Suppressor macrophage treated with lipopolysaccharide for 4 hours (primary cell): ENCODE measurements at places on chromosomes 7 and 10.

DNA sequence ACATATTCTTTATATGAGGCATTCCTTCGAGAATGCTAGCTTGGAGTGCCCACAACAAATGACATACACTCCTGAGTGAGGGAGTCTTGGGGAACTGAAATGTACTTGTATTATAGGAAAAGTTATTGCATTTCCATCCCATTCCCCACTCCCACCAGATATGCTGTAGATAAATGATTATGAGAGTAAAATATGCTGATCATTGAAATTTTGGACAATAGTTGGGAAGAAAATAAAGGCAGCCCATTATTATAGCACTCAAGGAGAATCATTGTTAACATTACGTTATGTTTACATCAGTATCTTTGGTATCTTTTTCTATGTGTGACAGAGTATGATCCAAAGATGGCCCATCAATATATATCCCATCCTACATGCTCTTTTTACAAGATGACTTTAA lies 194.4 kb downstream of the GATA3 start:
- DNase-seq = no peak

GRCh38 chr7:21642422-21642821 lies 99.6 kb downstream of the DNAH11 start:
- no peak for DNase-seq

DNA sequence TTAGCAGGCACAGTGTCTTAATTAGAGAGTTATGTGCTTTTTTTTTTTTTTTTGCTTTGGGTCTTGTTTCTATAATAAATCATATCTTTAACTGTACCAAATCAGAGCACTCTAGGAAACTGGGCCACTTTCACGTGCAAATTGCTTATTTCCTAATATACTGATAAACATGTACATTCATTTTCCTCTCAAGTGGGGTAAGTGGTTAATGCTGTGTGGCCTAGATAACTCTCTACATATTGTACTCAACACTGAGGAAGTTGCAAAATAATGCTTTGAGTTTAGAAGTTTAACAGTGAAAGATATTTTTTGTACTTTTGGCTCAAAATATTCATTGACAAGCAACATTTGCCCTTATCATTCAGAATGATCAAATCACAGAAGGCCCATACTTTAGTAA lies 115.9 kb upstream of the IFRD1 start:
- no peak for DNase-seq

DNA sequence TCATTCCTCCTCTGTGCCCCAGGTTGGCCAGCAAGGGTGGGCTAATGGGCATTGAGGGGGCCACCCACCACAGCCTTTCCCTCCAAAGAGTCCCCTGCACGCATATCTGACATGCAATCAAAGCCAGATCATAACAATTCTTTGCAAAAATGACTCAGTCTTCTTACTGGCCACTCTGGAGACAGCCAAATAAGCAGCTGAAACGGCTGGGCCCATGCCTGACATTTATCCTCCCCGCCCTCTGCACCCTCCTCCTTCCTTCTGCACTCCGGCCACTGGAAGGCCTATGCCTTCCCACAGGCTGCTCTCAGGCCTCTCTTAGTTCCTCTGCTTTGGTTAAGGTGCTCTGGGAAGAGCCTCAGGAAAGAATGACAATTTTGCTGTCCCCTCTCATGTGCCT lies 29.2 kb upstream of the NPFFR1 start:
- DNase-seq = no peak

DNA sequence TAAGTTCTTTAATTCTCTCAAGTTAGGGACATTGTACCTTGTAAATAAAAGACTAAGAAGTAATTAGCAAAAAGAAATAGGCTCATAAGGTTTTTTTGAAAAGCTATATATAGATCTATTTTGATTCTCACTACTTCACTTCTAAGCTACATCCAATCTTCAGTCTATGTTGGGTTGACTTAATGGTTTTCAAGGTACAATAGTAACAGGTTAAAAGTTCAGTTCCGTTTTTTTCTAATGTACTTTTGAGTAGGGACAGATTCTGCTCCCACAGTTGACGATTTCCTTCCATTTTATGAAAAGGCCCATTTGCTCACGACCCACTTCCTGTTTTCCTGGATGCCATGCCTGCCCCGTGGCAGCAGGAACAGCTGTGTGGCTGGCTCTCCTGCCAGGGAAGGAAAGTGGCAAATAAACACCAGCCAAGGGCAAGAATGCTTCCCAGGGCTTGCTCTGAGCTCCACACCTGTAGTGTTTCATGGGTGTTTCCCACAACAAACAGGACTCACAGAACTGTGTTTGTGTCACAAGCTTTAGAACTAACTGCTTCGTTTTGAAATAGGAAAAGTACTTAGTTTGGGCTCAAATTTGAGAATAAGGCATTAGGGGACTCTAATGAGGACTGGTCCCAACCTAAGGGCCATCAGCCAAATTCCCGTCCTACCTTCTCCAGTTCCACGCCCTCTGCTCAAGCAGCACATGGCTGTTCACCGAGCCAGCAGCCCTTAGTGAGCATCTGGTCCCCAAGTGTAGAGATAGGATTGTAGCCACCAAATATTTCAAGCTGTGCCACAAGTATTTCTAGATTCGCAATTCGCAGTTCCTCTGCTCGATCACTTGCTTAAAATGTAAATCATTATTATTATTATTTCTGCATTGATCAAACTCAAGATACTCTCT lies 240.7 kb downstream of the COBL start:
- peak; percentile 12 for DNase-seq

DNA sequence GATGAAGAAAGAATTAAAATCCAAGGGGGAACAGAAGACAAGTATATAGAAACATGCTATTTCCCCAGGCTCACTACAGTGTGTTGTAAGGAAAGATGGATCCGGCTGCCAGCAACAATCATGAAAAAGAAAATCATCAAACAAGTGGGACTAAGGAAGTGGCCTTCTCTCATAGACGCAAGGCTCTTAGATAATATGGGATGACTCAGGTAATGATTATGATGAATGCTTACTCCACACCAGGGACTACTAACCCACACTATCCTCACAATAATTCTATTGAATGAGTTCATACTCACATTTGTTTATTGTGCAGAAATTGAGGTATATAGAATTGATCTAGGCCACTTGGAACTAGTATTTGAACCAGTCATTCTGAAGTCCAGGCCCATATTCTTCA lies 111.2 kb upstream of the BET1 start:
- DNase-seq = no peak

GRCh38 chr7:66050990-66051448 lies 24.6 kb upstream of the ASL start:
- DNase-seq = peak; percentile 23

GRCh38 chr7:17301471-17302456 lies 3.3 kb downstream of the AHR start:
- peak; percentile 71 for DNase-seq

- DNase-seq = peak; percentile 85
Measured at GRCh38 chr10:71727738-71728737, 8.5 kb upstream of the C10orf105 start.

DNA sequence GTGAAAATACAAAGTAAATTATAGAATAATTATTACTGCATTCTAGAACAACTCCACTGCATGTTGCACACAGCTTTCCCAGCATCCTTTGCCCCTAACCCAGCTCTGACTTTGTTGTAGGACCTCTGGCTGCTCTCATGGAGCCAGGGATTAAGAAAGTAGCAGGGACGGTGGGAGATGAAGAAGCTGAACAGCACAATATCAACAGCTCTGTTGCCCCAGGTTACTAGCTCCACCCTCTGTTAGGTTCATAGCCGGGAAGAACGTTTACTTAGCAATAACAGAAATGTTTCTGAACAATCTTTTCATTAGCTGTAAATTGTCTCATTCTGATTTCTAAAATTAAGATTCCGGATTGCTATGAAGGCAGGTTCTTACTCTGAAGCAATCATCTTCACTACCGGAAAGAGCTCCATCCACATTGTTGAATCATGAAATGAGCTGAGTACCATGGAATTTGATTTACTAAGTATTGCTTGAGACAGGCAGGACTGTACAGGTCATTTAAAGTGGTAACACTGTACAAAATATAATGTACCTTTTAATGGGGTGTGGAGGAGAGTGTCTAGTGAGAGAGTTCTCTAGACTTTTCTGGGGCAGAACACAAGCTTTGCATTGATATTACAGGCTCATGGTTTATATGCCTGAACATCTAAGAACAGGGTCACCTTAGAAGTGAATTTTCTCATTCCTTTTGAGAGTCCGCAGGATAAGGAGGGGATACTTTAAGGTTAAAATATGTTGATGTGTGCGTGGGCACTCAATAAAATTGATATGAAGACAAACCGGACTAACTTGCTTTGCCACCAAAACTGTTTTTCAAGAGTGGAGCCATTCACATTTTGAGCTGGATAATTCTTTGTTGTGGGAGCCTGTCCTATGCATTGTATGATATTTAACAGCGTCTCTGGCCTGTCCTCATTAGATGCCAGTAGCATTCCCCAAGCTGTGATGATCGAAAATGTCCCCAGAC lies 20.8 kb upstream of the RAB18 start:
- no peak for DNase-seq

DNA sequence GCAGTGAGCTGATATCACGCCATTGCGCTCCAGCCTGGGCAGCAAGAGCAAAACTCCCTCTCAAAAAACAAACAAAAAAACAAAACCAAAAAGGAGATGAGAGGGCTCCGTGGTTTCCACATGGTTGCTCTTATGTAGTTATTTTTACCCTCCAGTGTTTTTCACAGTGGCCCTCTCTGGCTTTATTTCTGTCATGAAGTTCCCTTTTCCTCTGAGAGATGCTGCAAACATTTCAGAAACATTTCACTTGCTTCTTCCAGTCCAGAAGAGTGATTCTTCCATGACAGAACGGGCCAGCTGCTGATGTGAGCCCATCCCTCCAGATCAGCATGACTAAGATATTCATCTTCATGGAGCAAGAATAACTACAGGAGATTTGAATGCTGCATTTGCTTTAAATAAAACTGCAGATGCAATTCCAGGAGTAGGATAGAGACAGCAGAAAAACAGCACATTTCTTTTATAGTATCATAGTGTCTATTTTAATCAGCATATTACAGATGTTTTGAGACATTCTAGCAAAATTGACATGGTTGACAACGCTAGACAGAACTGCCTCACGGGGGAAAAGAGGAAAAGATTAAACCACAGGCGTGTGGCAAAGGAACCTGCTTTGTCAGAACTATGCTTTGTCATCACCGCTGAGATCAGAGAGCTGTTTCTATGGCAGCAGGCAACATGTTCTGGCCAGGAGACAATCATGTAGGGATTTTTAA lies 40.3 kb downstream of the NRCAM start:
- peak; percentile 67 for DNase-seq

DNA sequence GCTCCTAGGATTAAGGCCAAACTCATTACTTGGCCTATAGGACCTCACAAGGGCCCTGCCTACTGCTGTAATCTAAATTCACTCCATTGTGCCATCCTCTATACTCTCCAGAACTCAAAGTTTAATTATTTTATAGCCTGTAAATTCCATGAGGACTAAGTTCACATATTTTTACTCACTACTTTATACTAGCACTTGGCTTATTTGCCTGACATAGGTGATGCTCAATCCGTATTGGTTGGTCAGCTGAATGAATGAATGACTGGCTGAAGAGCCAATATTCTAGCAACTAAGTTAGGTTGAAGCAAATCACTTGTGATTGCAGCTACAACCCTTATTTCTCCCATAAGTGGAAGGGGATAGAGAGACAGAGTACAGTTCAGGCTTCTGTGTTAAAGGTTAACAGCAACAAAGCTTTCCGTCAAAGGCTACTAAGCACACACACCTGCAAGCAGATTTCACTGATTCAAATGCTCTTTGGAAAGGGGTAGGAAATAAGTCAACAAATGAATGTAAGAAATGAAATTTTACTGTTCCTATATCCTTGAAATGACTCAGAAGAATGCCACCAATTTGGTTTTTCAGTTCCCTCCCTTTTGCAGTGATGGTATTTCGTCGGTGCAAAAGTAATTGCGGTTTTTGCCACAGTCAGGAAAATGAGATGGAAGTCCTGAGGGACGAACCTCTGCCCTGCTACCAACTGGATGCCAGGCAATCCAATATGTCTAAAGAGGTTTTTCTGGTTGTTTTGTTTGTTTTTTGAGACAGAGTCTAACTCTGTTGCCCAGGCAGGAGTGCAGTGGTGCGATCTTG lies 120.7 kb downstream of the COL28A1 start:
- DNase-seq = no peak

- DNase-seq = no peak
Measured at GRCh38 chr7:54615537-54615936, 73.4 kb downstream of the VSTM2A start.

DNA sequence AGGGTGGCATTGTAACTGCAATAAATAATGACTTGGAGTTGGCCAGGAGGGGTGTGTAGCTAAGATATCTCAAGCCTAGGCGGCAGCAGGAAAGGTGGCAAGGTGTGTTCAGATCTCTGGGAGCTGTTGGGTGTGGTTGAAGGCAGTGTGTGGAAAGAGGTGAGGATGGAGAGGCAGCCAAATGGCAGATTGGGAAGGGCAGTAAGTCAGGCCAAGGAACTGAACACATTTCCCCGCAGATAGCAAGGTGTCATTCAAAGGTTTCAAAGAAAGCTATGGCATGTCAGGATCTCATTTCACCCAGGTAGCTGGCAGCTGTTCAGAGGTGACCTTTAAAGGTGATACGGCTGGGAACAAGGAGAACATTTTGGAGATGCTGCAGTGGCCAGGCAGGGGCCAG lies 586.0 kb upstream of the MGMT start:
- no peak for DNase-seq

- DNase-seq = no peak
Measured at GRCh38 chr7:144565586-144565985, 162.1 kb upstream of the NOBOX start.

DNA sequence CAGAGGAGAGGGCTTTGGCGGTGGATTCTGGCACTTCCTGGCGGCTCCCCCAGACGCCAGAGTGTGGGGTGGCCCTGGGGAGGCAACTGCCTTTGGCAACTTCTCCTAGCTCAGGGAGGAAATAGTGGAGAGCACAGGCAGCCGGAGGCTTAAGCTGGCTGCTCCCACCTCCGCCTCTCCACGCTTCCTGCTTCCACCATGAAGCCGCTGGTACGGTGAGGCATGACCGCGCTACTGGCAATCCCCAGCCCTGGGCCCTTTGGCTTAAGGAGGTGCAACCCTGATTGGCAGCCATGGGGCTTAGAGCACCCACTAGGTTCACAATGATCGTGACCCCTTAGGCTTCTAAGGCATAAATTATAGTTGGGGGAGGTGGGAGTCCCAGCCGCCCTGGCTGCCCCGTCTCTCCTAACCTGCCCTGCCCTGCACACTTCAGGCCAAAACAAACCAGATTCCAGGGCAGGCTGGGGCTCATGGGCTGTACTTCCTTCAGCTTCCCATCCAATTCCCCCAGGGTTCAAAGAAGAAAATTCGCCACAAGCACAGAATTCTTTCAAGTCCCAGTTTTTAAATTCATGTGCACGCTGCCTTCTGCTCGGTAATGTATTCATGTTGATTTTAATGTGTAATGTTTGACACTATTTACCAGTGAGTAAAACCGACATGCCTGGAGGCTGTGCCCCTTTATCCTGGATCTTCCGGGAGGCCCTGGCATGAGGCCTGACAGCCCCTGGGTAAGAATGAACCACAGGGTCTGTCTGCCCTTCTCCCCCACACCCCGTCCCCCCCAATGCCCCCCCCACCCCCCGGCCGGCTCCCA lies 90.7 kb upstream of the LRRC4 start:
- DNase-seq = peak; percentile 72
